ACHN (cell line): ENCODE measurements at places on chromosomes 7 and 10.

DNA sequence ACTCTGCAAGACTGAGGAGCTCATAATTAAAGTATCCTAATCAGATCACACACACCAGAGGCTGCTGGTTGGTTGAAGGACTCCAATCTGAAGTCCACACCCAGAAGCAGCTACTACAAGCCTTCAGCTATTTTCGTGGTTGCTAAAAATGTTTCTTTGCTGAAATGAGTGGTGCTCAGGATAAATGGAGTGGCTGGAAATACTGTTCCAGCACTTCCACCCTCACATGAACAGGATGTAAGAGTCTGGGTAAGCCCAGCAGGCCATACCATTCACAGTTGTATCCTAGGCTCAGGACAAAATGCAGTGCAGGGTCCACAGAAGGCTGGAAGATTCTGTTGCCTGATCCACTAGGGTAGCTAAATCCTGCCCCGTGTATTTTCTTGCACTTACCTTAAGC lies 34.1 kb downstream of the AFAP1L2 start:
- DNase-seq: no peak

- no peak for DNase-seq
Observed at GRCh38 chr7:5666361-5666760, 115.1 kb downstream of the RNF216 start.

- peak; percentile 69 for DNase-seq
Observed at GRCh38 chr10:93916257-93917063, 22.7 kb downstream of the SLC35G1 start.

DNA sequence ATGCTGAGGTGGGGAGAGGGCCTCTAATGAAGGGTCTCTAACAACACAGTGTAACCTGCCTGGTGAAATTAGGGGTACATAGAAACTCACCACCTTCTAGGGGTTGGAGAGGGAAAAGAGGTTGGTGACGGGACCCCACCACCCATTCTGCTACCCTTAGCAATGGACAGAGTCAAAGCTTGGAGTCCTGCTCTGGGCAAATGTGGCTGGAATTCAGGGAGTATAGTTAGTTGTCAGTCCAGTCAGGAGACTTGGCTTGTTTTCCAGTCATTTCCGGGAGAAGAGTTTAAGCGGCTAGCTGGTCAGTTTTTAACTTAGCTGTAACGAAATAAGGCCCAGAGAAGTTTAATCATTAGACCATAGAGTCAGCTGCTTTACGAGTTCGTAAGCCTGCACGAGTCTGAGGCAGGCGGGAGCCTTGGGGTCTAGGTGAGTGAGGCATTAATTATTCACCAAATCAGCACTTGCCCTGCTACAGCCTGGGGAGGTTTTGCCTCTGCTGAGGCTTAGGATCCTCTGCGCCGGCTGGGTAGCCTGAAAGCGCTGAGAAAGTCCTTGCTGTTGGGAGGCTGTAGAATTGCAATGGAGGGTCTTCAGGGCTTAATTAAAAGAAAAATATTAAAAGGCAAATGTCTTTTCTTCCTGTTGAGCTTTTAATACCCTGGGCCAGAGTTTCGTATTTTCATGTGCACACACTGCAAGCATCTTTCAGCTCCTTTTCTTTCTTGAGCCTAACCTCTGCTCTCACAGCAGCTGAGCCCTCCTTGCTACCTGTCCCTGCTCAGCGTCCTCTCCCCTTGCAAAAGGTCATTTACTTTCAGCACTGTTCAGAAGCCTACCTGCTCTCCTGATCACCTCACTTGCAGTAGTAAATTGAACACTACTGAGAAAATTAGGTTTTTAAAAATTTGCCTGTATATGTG lies 1.5 kb upstream of the LAMB1 start:
- DNase-seq: peak; percentile 100

DNA sequence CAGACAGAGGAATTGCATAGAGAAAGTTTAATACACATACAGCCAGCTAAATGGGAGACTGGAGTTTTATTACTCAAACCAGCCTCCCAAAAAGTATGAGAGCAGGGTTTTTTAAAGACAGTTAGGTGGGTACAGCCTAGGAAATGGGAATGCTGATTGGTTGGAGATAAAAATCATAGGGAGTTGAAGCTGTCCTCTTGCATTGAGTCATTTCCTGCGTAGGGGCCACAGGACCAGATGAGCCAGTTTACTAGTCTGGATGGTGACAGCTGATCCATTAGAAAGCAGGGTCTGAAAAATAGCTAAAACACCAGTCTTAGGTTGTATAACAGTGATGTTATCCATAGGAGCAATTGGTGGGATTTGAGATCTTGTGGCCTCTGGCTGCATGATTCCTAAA lies 76.1 kb upstream of the POM121L12 start:
- no peak for DNase-seq

- DNase-seq: peak; percentile 64
Observed at GRCh38 chr10:97531401-97531986, 32.8 kb downstream of the UBTD1 start.

GRCh38 chr7:18344536-18344935 lies 151.0 kb upstream of the HDAC9 start:
- no peak for DNase-seq

GRCh38 chr7:104453190-104453589 lies 124.8 kb downstream of the LHFPL3 start:
- DNase-seq: no peak

DNA sequence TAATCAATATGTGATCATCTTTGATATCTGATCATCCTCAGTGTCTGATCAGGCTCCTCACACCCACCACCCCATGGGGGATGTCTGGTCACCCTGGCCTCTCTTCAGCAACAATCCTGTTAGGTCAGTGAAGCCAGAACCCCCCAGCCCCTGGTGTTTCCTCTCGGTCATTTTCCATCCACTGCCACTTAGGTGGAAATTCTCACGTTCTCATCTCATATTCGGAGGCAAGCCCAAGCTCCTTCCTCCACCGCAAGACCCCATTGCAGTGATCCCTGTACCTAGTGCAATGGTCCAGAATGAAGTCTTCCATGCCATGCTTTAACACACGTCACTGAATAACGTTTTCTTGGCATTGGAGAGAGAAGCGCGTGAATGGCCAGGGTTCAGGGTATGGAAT lies 103.0 kb upstream of the DNAAF5 start:
- no peak for DNase-seq

- no peak for DNase-seq
Observed at GRCh38 chr10:129870961-129871621, 93.0 kb downstream of the EBF3 start.

DNA sequence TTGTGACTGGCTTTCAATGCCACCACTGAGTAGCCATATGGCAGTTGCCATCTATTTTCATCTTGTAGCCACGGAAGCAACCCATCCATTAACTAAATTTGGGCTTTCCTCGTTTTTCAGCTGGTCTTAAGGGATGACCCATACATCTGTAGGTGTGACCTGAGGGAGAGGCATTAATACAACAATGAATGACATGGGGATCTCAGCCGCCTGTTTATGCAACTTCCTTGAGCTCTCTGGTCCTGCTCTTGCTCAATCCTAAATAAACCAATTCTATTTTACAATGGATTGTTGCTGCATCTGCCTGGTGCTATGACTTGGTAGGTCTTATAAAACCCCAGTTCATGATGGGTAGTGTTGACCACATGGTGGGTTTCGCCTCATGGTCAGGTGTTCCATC lies 21.9 kb upstream of the ADAM22 start:
- no peak for DNase-seq

- no peak for DNase-seq
Observed at GRCh38 chr10:11532306-11532705, 79.1 kb downstream of the USP6NL start.

GRCh38 chr10:123259791-123260190 lies 105.6 kb downstream of the BUB3 start:
- no peak for DNase-seq

DNA sequence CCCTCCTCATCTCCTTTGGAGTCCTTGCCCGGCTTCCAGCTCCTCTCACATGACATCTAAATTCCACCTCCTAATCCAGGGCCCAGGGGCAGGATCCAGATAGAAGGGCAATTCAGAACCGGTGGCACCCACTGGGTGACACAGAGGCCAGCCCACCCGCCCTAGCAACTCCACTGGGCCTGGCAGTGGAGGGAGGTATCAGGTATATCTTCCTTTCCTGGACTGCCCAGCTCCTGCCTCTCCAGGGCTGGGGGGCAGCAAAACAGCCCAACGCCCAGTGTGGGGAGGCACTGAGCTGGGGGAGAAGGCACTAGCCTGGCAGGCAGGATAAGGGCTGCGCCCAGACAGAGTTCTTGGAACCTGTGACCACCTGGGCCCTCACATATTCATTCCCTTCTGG lies 10.4 kb upstream of the TRIM8 start:
- DNase-seq: no peak

DNA sequence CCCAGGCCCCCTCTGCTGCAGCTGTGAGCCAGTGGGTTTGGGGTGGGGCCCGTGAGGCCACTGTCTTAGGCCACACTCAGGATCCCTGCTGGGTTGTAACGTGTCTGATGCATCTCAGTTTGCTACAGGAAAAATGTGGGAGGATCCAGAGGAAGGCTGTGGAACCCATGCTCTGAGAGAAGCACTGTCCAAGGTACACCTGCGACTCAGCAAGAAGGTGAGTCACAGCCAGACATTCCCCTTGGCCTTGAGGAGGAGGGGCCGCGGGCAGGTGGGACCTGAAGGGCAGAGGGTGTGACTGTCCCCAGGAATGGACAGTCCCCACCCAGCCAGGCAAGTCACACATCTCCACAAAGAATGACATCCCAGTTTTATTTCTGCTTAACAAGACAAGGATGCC lies 27.8 kb upstream of the C10orf120 start:
- DNase-seq: no peak

DNA sequence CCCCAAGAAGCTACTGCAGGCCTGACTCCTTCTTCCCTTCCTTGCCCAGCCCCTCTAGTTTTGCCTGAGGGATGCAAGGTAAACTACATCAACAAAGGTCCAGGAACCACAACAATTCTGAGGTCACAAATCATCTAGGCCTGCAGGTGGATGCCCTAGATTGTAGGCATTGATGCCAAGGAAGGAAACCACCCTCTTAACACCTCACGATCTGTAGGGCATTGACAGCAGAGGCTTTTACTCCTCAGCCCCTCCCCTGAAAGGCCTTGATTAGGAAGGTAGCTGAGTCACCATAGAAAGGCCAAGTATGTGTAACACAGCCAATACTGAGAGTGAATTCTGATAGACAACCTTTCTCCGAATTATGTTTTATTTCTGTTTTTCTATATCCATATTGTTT lies 46.7 kb upstream of the FAM3C start:
- DNase-seq: no peak

DNA sequence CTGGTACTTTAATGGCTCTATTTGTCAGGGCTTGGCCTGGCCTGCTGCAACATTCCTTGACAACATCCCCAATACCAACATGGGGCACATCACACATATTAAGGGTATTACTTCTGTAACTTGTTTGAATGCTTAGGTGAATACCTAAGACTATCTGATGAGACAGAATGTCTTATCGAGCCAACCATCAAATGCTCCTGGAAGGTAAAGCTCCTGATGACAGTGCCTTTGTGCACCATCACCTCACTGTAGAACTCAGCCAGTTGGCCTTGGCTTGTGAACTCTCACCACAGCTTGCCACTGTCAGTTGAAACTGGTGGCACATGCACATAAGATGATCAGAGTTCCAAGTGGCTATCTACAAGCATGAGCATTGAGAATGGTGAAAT lies 3.7 kb upstream of the MYO1G start:
- no peak for DNase-seq

- DNase-seq: peak; percentile 56
Observed at GRCh38 chr10:7788639-7789286, 786 bp downstream of the ATP5F1C start.

- DNase-seq: no peak
Observed at GRCh38 chr10:33153251-33153967, 181.1 kb downstream of the NRP1 start.

- peak; percentile 27 for DNase-seq
Observed at GRCh38 chr7:13988731-13989125, 738 bp downstream of the ETV1 start.

DNA sequence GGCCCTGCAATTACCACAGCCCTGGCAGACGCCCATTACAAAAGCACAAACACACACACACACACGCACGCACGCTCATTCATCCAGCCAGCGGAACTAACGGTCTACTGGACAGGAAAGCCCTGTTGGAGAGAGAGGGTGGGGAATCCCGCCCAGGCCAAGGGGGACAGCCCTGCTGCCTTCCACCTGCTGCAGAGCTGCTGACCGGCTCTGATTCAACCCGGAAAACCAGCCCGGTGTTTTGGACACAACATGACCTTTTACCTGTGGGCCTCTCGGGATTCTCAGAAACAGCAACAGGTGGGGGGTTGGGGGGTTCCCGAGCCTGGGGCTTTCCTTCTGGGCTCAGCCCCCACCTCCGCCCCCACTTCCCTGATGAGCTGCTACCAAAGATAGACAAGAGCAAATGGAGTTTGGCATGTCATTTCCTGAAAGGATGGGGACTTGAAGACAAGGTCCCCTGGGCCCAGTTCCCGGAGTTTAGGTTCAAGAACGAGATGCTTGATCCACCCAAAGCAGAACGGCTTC lies 18.5 kb upstream of the SERPINE1 start:
- peak; percentile 61 for DNase-seq

- no peak for DNase-seq
Observed at GRCh38 chr7:1554333-1555045, 1.5 kb downstream of the TMEM184A start.

GRCh38 chr7:105805447-105806019 lies 70.9 kb downstream of the ATXN7L1 start:
- DNase-seq: no peak

DNA sequence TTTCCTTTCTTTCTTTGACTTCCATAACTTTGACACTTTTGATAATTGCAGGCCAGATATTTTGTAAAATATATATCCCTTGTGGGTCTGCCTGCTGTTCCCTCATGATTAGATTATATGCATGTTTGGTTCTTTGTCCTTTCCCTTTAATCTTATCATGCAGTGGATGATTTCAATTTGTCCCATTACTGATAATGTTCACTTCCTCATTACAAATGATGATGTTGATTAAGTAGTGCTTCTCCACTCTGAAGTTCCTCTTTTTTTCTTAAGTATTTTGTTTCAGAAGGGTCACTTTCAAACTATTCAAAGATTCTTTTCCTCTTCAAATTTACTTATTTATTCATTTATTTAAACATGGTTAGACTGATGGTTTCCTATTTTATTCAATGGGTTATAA lies 898.1 kb downstream of the XPNPEP1 start:
- DNase-seq: no peak

DNA sequence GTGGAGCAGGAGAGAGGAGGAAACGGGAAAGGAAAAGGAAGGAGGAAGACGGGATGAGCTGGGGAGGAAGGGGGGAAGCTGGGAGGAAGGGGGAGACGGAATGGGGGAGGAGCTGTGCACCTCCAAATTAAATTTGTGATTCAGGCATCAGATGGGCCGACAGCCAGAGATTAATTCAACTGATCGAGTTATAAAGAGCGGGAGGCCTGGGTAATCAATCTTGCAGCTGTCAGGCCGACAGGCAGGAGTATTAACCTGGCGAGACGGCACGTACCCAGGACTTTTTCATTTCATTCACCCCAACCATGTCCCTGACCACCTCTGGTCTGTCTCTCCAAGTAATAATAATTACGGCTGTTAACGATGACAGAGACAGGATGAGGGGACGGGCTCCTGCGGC lies 26.2 kb downstream of the KAZALD1 start:
- no peak for DNase-seq

DNA sequence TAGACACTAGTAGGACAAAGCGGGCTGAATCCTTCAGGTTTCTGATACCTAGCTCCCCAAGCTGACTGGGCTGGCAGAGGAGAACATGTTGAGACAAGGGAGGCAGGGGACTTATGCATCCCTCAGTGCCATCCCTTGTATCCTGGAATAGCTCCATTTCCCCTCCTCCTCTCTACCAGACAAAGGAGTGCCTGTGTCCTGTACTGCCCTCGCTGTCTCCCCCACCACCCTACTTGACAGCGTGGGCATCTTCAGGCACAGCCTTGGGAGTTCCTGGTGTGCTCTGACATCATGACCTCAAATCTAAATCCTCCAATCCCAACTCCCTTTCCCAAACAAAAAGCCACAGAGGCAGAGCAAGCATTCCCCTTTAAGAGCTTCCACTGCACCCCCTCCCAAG lies 9.0 kb downstream of the SFXN3 start:
- DNase-seq: no peak
